Sigmoid colon (tissue), 7 donors: ENCODE measurements at places on chromosomes 13 and 19.

- no peak for DNase-seq
Measured at GRCh38 chr13:28684257-28684656, 25.3 kb downstream of the POMP start.

GRCh38 chr19:14369399-14370168 is 11.7 kb upstream of the ADGRE5 start:
- DNase-seq, result no peak

DNA sequence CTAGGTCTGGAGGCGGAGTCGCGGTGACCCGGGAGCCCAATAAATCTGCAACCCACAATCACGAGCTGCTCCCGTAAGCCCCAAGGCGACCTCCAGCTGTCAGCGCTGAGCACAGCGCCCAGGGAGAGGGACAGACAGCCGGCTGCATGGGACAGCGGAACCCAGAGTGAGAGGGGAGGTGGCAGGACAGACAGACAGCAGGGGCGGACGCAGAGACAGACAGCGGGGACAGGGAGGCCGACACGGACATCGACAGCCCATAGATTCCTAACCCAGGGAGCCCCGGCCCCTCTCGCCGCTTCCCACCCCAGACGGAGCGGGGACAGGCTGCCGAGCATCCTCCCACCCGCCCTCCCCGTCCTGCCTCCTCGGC is at the start of gene SLC5A5:
TSS of gene SLC5A5 (plus strand) at position 68 of the 373 bp plus-strand sequence. CDS start 375 bp downstream, outside the sequence.
- no peak for DNase-seq

DNA sequence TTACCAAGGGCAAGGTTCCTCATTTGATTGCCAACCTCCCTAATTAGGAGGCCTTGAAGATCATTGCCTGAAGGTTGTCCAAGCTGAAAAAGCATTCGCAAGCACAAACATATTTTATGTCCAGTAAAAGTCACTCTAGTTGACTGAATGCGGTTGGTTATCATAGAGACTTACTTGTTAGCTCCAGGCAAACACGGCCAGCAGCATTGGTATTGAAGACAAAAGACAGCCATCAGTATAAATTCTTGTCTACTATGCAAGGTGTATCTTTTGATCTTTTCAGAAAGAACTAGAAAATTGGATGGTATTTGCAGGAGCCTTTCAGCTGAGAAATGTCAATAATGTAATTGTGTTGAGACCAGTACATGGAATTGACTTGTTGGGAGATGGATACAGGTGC is 129.9 kb downstream of the GPC6 start:
- no peak for DNase-seq

GRCh38 chr19:2150794-2151338 is 500 bp downstream of the AP3D1 start:
- DNase-seq, result no peak

- peak; percentile 89 for DNase-seq
Measured at GRCh38 chr19:12801466-12802266, at the start of the genes PRDX2 and THSD8. TSS of gene PRDX2 (minus strand) at chr19:12801800. CDS start at chr19:12801261, 539 bp downstream. TSS of gene THSD8 (plus strand) at chr19:12802069. CDS start at chr19:12802072, 3 bp downstream.

DNA sequence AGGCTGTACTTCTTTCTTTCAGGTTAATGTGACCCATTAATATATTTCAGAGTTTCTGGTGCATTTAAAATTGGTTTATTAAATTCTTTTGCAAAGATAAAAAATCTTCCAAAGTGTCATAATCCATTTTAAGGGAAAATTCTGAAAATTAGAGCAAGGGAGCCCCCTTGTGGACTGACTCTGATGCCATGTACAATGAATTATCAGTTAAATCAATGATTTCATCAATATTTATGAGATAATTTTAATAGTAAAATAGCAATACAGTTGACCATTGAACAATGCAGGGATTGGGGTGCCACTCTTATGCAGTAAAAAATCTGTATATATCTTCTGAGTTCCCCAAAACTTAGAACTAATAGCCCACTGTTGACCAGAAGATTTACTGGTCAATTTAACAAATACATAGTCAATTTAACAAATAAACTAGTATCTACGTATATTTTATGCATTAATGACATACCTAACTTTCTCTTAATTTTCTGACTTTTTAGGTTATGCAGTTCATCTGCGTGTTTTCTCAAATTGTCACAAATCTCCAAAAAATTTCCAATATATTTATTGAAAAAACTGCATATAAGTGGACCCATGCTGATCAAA is 479.1 kb upstream of the MIR17HG start:
- no peak for DNase-seq
